Fibroblast of skin of right quadriceps (primary cell): ENCODE measurements at places on chromosomes 5 and 9.

DNA sequence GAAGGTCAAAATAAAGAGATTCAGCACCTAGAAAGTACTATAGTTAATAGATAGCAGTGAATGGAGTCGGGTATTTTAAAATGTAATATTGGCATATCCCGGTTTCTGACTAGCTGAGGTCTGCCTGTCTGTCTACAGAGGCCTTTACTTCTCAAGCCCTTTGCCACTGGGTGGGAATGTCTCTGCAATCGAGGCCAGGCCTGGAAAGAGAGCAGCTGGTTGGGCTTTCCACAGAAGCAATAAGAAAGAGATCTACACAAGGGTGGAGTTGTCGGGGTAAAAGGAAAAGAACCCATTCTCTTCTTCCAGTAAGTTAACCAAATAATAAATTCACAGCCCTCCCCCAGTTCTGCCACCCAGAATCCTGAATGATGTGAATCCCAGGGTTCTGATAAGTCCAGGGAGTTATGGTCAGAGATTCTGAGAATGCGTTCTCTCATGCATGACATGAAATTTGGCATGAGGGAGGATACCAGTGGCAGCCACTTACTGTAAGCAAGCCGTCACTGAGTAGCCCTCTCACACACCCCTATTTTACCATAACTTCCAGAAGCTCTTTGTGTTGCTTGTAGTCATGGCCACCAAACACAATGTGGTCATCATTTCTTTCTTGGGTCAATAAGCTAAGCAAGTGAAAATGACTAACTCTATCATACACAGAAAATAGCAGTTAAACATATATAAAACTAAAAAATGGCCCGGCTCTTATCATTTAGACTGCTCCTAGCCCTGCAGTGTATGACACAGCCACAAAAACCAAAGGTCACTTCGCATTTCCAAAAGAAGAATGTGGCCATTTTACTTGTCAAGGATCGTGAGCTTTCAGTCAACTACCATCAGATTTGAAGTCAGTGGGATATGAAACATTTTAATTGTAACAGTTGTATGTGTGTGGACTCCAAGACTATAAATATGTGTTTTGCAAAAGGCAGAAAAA lies 185.0 kb downstream of the GLIS3 start:
- DNase-seq = peak; percentile 30

- no peak for DNase-seq
These were observed 213.9 kb downstream of the IRX2 start for GRCh38 chr5:2537378-2538145.

DNA sequence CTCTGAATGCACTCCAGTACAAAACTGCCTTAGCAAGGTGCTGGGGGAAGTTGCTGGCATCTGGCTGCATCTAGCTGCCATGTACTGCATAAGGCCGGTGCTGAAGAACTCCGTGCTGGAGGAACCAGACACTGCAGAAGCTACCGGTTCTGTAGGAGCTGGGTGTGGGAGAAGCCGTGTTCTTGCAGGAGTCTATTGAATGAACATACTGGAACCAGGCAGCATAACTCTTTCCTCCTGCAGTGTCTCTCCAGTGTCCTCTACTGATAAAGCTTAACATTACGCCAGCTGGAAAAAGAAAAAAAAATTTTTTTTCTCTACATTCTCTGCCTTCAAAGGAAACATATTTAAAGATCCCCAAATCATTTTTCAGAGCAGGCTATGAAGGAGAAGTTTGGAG lies 38.5 kb downstream of the VPS13A start:
- peak; percentile 13 for DNase-seq

DNA sequence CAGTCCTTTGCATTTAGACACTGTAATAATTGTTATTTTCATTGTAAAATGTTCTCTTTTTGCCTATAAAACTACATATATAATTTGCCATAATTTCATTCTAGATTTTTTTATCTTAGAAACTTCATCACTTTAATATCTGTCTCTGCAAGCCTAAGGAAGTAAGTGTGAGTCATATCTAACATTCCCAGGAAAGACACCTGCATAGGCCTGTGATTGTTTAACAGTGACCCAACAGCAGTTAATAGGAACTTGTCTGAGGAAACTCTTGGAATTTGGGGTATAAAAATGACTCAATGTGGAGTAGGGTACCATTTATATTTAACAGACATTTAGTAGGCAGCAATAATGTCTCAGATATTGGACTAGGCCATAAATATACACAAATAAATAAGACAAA lies 229.2 kb upstream of the FAM174A start:
- no peak for DNase-seq

- DNase-seq = peak; percentile 42
These were observed 24.2 kb downstream of the TRIO start for GRCh38 chr5:14167211-14167845.

GRCh38 chr5:143691945-143692290 lies 120.0 kb upstream of the HMHB1 start:
- DNase-seq = no peak

GRCh38 chr5:92371889-92372235 lies 988.7 kb upstream of the ARRDC3 start:
- no peak for DNase-seq

- DNase-seq = no peak
These were observed 29.7 kb upstream of the C9orf72 start for GRCh38 chr9:27602954-27603353.

GRCh38 chr9:138095813-138096518 lies 218.4 kb downstream of the CACNA1B start:
- no peak for DNase-seq

DNA sequence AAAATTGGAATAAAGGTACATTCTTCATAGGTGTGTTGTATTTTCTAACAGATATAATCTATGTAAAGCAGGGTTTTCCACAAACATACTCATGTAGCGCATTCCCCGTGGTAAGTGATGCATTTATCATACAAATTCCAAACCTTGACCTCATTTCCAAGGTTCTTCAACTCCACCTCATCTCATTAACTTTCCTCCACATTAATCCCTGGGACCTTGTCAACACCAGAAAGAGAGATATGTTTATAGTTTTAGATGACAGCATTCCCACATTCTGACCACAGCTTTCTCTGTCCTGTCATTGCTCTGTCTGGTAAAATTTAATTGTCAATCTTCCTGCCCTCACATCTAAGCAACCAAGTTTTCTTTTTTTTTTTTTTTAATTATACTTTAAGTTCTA lies 415.1 kb downstream of the TMEM161B start:
- no peak for DNase-seq

- no peak for DNase-seq
These were observed 4.1 kb downstream of the PAX5 start for GRCh38 chr9:37029776-37030610.

DNA sequence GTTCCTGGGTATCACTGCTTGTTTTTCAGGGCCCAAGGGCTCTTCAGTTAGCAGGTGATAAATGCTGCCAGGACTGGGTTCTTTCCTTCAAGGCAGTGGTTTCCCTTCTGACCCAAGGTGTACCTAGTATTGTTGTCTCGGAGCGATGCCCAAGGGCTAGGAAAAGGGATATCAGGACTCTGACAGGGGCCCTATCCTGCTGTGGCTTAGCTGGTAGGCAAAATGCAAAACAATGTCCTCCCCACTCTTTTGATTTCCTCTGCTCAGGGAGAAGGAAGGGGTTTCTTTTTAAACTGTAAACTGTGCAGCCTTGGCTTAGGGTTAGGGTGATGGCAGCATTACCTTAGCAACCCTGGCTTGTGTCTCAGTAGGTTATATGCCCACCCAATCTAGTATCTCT lies 508.8 kb upstream of the CTNND2 start:
- no peak for DNase-seq

GRCh38 chr5:7850395-7851239 lies at the start of gene CFAP90:
Gene CFAP90, minus strand, starts transcription at chr5:7851133. Its CDS starts 112 bp downstream, at chr5:7851021.
- DNase-seq = peak; percentile 35

DNA sequence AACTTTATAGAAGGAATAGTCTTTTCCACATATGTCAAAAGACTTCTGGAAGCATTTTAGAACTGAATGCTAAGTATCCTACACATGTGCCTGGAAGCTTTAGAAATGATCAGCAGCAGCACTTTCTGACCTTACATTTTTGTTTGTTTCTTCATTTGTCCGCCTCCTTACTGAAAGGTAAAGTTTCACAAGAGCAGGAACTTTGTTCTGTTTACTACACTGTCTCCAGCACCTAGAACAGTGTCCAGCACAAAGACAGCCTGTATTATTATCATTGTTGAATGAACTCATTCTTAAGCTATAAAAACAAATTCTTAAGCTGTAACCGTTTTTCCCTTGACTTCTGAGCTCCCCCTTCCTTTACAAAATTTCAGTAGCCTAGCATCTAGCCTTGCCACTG lies 14.8 kb downstream of the PIP5K1B start:
- DNase-seq = no peak

DNA sequence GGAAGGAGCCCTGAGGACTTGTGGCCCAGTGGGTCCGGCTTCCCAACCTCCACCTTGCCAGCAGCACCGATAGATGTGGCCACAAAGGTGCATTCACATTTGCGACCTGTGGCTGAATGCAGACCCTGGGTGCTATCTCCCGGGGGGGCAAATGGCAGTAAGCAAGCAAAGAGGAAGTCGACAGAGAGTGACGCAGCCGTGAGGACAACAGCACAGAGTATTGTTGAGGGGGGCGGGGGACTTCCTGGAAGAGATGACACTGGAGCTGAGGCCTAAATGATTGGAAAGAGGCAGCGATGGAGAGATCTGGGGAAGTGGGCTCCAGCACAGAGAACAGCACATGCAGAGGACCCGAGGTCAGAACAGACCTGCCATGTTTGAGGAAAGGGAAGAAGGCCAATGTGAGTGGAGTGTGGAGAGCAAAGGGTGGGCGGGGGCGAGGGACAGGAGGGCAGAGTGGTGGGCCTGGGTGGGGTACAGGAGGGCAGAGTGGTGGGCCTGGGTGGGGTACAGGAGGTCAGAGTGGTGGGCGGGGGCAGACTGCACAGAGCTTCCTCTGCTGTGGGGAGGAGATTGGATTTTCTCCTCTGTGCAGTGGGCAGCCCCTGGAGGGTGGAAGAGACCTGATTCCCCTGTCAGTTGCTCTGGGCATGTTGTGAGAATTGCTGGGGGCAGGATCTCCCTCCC lies 42.6 kb downstream of the ADAMTS2 start:
- no peak for DNase-seq

DNA sequence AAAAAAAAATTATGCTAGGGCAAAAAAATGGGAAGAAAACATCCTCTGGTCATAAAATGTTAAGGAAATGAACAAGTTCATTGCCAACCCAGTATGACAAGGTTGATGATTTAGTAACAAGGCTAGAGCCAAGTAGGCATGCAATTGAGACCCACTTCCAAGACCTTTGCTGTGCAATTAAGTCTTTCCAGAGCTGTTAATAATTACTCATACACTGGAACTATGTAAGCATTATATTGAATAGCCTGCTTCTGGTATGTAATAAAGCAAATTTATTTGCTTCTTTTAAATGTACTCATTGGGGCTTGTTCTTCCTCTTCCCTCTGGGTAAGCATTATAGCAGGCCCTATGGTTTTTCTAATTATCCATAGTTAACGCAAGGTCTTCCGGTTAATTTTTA lies 32.5 kb upstream of the SNAPC3 start:
- DNase-seq = no peak

DNA sequence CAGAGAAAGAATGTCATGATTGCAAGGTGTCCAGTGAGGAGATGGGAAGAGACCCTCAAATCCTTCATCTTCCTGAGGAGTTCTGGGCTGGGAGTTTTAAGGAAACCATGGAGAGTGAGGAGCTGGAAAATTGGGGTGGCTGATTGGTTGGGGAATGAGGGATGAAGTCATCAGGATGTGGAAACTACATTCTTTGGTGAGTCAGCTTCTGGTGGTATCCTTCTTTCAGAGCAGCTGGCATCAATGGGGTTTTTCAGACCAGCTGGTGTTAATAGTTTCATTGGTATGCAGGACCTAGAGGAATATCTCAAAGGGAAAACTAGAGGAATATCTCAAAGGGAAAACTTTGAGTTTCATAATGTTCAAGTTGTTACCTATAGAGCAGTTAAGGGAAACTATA lies 45.2 kb downstream of the RNF180 start:
- peak; percentile 88 for DNase-seq

DNA sequence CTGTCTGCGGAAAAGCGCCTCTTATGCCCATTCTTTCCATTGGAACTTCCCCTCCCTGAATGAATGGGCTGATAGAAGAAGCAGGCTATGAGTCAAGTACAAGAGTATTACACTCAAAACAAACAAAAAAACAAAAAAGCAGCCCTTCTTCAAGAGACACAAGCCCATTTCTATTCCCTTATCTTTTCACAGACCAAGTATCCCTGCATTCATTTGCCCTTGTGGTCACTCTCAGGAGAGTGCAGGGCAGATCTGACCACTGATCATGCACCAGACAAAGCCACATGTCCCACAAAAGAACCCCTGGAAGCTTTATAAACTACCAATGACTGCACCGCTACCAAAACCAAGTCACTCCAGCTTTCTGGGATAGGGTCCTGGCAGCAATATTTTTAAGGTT lies 262.5 kb upstream of the TAS2R1 start:
- DNase-seq = no peak

GRCh38 chr5:172188893-172189692 lies 1.1 kb upstream of the STK10 start:
- peak; percentile 24 for DNase-seq

- no peak for DNase-seq
These were observed 269.7 kb downstream of the ISL1 start for GRCh38 chr5:51652980-51653379.

GRCh38 chr9:16413509-16414016 lies 456.9 kb downstream of the BNC2 start:
- peak; percentile 89 for DNase-seq

DNA sequence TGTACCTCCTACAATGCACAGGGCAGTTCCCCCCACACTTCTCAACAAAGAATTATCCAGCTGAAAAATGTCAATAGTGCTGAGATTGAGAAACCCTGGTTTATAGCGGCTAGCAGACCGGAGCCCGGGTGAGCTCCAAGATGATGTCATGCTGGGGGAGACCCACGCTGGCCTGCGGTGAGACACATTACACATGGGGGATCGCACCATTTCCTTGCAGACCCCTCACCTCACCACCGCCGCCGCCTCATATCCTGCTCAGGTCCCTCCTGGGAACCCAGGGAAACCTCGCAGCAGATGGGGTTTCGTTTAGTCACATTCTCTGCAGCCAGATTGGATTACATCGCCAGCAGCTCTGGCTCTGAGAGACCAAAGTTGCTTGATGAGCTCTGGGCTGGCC lies 14.7 kb upstream of the TNC start:
- DNase-seq = peak; percentile 80

DNA sequence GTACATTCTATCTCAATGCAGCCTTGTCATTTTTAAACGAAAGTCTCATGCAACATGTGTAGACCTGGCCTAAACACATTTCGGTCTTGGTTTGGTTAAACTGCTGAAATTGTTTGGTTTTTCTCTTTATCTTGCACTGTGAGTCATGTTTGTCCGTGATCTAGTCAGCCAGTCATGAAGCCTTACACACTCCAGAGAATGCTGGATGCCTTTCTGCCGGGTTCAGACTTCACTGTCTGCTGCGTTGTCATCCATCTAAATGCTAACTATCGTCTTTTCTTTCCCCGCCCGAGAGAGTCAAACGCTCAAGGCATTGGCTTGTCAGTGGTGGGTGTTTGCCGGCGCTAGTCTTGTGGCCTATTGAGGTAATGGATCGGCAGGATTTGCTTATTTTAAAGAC lies 1194.6 kb upstream of the WWC1 start:
- DNase-seq = peak; percentile 3

GRCh38 chr9:16213781-16214515 lies 656.5 kb downstream of the BNC2 start:
- DNase-seq = peak; percentile 84

- DNase-seq = no peak
These were observed 66.4 kb downstream of the ZNF354C start for GRCh38 chr5:179126506-179126991.
